ENCODE measurements at places on chromosomes 4 and X.

GRCh38 chr4:20266215-20267082 is 14.7 kb downstream of the SLIT2 start:
- no peak for DNase-seq

- no peak for DNase-seq
These were observed 163.1 kb upstream of the SLITRK2 start for GRCh38 chrX:145654486-145654885.

DNA sequence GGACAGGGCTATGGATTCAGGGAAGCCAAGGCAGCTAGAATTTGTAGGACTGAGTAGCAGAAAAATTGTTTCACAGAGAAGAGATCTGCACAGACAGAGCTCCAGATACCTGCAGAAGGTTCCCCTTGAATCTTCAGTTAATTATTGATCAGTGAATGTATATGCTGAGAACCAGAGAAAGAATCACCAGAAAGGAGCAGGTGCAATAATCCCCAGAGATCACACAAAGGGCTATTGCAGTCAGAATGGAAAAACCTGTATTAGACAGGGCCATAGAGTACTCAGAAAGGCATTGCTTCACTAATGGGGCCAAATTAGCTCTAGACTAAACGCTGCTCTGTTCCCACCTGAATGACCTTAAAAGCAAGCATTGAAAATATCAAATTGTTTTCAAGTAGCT is 35.5 kb upstream of the SMAD1 start:
- no peak for DNase-seq

GRCh38 chrX:53211391-53211978 is 13.5 kb downstream of the KDM5C start:
- DNase-seq, result no peak

DNA sequence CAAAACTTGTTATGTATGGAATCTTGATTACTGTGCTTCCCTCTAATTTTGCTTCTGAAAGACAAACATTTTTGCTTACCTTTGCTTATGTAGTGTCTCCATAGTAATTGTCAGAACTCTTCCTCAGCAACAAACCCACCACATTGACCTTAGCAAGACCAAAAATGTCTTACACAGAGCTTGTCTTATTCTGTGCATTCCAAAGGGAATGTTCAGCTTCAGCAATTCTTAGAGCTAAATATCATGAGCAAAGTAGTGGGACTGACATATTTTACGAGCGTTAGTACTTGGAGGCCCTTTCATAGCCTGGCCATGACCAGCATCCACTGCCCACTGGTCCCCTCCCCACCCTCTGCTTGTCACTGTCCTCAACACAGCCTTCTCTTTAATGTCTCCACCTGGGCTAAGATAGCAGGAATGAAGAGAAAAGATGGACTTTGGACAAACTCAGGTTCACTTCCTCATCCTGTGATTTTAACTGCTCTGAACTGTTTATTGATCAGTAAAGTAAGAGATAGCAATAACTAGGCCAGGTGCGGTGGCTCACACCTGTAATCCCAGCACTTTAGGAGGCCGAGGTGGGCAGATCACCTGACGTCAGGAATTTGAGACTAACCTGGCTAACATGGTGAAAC is 15.5 kb upstream of the SH3D19 start:
- DNase-seq, result no peak

Data from right kidney (tissue), 9 donors.